Activated CD8-positive, alpha-beta memory T cell treated with anti-CD3 and anti-CD28 coated beads, Interleukin-2, amount 10 ng/mL, durations not matched to agents 7 days and 5 days (primary cell): ENCODE measurements at places on chromosomes 7 and 10.

GRCh38 chr10:82041018-82041417 is 166.0 kb downstream of the NRG3 start:
- H3K4me1 ChIP-seq, result no peaks in the 10 kb centered on the region
- no peak overlapping the region for H3K4me3 ChIP-seq
- H3K36me3 ChIP-seq, result no peaks in the 10 kb centered on the region
- no peaks in the 10 kb centered on the region for H3K27me3 ChIP-seq
- H3K27ac ChIP-seq, result no peak overlapping the region

- no peak for DNase-seq
- H3K36me3 ChIP-seq, result no peaks in the 10 kb centered on the region
- no peak overlapping the region for H3K27ac ChIP-seq
- H3K27me3 ChIP-seq, result peaks cover 5% of the 10 kb centered on the region
- no peak overlapping the region for H3K4me3 ChIP-seq
These were observed 232.7 kb downstream of the LRMDA start for GRCh38 chr10:75663947-75664664.

DNA sequence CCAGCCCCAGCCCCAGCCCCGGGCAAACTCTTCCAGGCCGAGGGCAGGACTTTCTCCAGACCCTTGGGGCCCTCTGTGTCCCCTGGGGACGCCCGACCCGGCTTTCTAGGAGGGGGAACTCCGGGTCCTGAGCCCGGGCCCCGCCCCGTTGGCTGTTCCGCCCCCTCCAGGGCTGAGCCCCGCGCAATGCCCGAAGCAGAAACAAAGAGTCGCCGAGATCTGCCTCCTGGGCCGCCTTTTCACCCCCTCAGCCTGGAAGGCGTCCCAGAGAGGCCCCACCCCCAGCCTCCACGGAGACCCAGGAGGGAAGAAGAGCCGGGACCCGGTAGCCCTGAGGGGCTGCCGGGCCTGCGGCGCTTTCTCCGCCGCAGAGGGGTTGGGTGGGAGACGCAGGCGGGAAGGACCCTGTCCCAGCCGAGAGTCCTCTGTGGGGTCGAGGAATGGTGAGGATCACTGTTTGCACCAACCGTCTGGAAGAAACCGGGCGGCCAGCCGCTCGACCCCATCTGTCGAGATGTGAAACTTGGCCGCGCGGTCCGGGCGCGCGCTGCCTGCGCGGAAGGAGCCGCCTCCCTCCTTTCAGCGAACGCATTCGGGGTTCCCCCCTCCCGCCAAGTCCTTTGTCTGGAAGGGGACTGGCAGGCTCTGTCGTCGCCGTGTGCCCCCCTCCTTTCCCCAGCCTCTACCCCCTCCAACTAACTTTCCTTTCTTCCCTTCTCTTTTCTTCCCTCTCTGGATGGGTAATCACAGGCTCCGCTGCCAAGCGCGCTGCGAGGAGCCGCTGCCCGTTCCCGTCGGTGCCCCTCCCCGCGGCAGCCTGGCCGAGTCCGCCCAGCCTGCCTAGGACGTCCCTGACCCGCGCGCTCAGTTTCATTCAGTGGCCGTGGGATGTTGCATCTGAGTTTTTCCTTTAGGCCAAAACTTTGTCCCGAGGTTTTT is 10.2 kb downstream of the EN2 start:
- H3K27ac ChIP-seq, result peak overlapping the region; percentile 28
- no peak for DNase-seq
- peaks cover 5% of the 10 kb centered on the region for H3K4me1 ChIP-seq
- H3K4me3 ChIP-seq, result no peak overlapping the region

DNA sequence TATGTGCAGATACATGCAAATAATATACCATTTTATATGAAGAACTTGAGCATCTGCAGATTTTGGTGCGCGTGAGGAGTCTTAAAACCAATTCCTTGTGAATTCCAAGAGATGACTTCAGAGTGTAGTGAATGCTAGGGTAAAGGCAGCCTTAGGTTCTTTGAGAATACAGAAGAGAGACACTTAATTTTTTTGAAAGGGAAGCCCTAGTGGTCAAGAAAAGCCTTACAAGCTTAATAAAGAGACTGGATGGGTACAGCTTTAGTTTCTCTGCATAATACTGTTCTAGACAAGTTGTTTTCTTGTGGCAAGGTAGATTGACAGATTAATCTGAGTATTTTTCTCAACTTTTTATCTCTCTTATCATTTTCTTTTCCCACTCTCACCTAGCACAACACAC is 636.5 kb downstream of the DNAJB9 start:
- no peaks in the 10 kb centered on the region for H3K27me3 ChIP-seq
- H3K4me3 ChIP-seq, result no peak overlapping the region

- peaks cover 20% of the 10 kb centered on the region for H3K36me3 ChIP-seq
- no peaks in the 10 kb centered on the region for H3K4me1 ChIP-seq
- H3K27me3 ChIP-seq, result no peaks in the 10 kb centered on the region
- DNase-seq, result no peak
- no peak overlapping the region for H3K4me3 ChIP-seq
These were observed 45.8 kb downstream of the ZNF736 start for GRCh38 chr7:64359543-64359942.

GRCh38 chr7:129225931-129226572 is 1.2 kb downstream of the AHCYL2 start:
- peaks cover 30% of the 10 kb centered on the region for H3K4me1 ChIP-seq
- H3K36me3 ChIP-seq, result no peaks in the 10 kb centered on the region
- peak overlapping the region; percentile 59 for H3K27ac ChIP-seq
- H3K4me3 ChIP-seq, result peak overlapping the region; percentile 88
- no peak for DNase-seq
- no peaks in the 10 kb centered on the region for H3K27me3 ChIP-seq

DNA sequence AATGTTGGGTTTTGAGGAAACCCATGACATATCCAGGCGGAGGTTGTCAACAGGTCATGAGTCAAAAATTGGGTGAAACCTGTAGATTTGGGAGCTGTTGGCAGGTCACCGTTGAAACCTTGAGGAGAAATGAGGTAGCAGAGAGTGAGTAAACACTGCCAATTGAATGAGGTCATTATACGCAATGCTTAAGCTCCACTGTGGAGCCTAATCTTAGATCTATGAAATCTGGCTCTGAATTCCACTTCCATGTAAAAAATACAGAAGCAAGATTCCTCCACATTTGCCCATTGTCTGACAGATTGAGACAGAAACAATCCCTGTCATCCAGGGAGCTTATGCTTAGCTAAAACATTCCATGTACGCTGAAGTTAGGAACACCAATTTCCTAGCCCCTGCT is 76.0 kb upstream of the IL6 start:
- H3K4me1 ChIP-seq, result no peaks in the 10 kb centered on the region
- no peak overlapping the region for H3K27ac ChIP-seq
- no peak for DNase-seq
- H3K4me3 ChIP-seq, result no peak overlapping the region
- peaks cover 66% of the 10 kb centered on the region for H3K27me3 ChIP-seq

DNA sequence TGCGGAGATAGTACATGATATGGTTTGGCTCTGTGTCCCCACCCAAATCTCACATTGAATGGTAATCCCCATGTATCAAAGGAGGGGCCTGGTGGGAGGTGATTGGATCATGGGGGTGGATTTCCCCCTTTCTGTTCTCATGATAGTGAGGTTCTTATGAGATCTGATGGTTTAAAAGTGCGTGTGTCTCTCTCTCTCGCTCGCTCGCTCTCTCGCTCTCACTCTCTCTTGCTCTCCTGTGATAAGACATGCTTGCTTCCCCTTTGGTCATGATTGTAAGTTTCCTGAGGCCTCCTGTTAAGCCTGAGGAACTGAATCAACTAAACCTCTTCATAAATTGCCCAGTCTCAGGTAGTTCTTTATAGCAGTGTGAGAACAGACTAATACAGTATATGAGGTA is 171.9 kb downstream of the NSUN6 start:
- H3K27me3 ChIP-seq, result no peaks in the 10 kb centered on the region
- no peak overlapping the region for H3K4me3 ChIP-seq
- peaks cover 2% of the 10 kb centered on the region for H3K4me1 ChIP-seq
- H3K36me3 ChIP-seq, result no peaks in the 10 kb centered on the region
- H3K27ac ChIP-seq, result no peak overlapping the region
- no peak for DNase-seq
